Activated naive CD8-positive, alpha-beta T cell treated with anti-CD3 and anti-CD28 coated beads for 36 hours (primary cell): ENCODE measurements at places on chromosomes 12 and 14. TPM values are rescaled to one million over a fixed set of nuclear protein-coding genes. Genes with fewer than 3 reads are reported as not detected.

The TMEM229B gene
- 3.1 TPM for total RNA-seq

The TEX52 gene
- not detected for total RNA-seq

The PLXNC1 gene
- total RNA-seq = 6.0 TPM

The TPH2 gene
- total RNA-seq = not detected

The TESPA1 gene
- total RNA-seq = 92.6 TPM

The OR4E2 gene
- not detected for total RNA-seq

The CD4 gene
- total RNA-seq = 2.5 TPM

The SIX6 gene
- not detected for total RNA-seq

The DDX24 gene
- total RNA-seq = 320 TPM

- no peak for DNase-seq
Observed at GRCh38 chr14:101968186-101968585, 3.8 kb downstream of the DYNC1H1 start.

- DNase-seq = no peak
Observed at GRCh38 chr14:105317546-105317945, 3.0 kb downstream of the PACS2 start.

- no peak for DNase-seq
Observed at GRCh38 chr14:100540926-100541620, 46.1 kb downstream of the BEGAIN start.

GRCh38 chr14:66281036-66281776, 205.0 kb upstream of the CCDC196 start:
- no peak for DNase-seq

DNA sequence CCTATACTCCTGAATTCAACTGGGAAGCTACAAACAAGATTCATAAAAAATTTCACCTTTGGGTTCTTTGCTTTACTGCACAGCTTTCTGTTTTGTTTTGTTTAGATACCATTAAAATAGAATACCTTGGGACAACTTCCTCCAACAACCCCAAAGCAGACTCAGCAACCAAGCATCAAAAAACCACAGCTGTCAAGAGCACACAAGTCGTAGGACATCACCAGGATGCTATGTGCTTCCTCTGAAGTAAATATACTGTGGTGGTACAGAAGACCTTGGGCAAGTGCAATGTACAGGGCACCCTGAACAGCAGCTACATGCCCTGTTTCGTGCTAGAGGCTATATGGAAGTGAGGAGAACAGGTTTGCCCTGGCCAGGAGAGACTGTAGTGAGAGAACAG, 359.3 kb downstream of the BCL11B start:
- no peak for DNase-seq

GRCh38 chr12:46657453-46658411, 168.1 kb downstream of the SLC38A4 start:
- DNase-seq = no peak

GRCh38 chr12:22467190-22467589, 77.2 kb downstream of the C2CD5 start:
- no peak for DNase-seq

DNA sequence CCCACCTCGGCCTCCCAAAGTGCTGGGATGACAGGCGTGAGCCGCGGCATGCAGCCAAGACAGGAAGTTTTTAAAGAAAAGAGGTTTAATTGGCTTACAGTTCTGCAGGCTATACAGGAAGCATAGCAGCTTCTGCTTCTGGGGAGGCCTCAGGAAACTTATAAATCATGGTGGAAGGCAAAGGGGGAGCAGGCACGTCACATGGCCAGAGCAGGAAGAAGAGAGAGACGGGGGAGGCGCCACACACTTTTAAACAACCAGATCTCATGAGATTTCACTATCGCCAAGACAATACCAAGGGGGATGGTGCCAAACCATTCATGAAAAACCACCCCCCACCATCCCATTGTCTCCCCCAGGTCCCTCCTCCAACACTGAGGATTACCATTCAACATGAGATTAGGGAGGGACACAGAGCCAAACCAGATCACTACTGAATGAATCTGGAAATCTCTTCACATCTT, 14.1 kb downstream of the CCDC63 start:
- no peak for DNase-seq

DNA sequence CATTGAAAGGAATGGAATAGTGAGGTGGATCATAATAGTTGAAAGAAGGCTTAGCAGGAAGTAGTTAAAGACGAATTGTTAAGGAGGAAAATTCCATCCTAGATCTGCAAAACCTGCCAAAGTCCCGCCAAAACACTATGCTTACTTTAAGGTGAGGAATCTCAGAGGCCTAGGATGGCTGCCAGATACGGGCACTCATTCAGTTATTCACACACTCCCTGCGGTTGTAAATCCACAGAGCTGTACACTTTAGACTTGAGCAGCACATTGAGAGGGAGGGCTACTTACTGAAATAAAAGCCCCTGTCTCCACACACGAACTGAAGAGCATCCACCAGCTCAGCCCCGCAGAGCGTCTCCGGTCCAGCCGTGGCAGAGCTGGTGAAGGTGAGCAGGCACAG, 5.0 kb downstream of the IGF1 start:
- DNase-seq = no peak

GRCh38 chr14:39555749-39556148, 123.5 kb upstream of the FBXO33 start:
- DNase-seq = no peak

GRCh38 chr12:63942464-63943241, 98.2 kb downstream of the SRGAP1 start:
- DNase-seq = no peak

DNA sequence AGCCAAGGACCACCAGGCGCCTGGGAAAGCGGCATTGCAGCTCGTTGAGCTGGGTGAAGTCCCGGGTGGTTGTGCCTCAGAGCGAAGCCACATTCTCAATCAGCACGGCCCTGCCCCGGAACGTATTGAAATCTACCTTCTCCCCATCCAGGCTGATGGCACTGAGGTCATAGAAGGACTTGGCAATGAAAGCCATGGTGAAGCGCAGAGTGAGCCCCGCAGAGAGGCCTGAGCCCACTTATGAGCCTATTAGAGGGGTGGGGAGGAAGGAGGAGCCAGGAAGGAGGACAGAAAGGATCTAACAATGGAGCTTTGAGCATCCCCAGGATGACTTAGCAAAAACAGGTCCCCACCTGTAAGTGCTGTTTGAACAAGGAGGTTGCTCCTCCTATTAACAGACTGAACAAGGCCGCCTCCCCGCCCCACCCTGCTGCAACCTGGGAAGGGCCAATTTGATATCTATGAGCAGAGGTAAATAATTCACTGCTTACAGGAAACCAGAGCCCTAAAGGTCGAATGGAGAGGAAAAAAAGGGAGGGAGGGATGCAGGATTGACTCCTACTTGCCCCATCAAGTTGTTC, at the start of gene GPX2:
Gene GPX2, minus strand, starts transcription at position 215 of the 581 bp plus-strand sequence. Its CDS starts 19 bp downstream, at position 196.
- no peak for DNase-seq

GRCh38 chr14:68685419-68686204, 107.3 kb downstream of the ZFP36L1 start:
- DNase-seq = peak; percentile 82

- DNase-seq = peak; percentile 26
Observed at GRCh38 chr12:51246254-51246853, 7.7 kb downstream of the DAZAP2 start.

- no peak for DNase-seq
Observed at GRCh38 chr12:72277415-72277814, 5.2 kb downstream of the TRHDE start.

GRCh38 chr14:102784892-102785594, 7.8 kb downstream of the TRAF3 start:
- no peak for DNase-seq

GRCh38 chr14:95502381-95502950, 14.0 kb downstream of the SYNE3 start:
- DNase-seq = no peak

DNA sequence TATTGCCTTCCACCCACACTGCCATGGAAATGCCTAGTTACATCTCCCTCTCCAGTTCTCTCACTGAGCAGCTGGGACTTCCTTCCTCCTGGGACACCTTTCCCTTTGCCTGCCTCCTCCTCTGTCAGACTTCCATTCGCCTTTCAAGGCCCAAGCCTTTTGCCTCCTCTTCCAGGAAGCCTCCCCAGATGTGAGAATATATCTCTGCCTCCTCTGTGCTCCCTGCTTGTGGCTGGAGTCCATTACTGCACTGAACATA, 3.1 kb downstream of the IFI27L2 start:
- DNase-seq = no peak

DNA sequence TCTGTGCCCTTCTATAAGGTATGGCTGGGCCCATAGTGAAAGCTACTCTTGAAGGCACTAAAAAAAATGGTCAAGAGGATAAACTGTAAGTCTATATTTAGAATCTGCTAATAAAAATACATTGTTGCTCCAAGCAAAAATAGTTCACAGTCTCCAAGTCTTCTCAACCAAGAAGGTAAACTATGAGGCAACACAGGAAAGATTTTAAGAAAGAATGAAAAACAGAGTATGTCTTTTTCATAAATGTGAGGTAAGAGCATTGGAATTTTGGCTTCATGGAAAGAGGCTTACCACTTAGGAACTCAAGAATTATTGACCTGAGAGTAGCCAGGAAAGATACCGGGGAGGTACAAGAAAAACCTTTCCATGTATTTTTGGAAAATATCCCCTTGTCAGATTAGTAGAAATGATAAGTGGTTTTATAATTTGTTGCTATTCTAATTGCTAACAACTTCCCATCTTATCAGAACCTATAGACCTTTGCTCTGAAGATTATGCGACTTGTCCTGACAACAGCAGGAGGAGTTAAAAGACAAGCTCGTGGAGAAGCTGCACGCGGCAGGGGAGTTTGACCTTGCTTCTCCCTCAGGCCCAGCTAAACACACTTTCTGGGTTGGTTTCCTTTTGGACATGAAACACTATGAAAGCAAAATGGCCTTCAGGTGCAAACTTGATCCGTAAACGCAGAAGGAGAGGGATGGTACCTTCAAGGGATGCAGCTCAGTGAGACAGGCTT, 238.1 kb downstream of the FOXN3 start:
- DNase-seq = no peak

GRCh38 chr14:35050652-35051051, 4.6 kb downstream of the FAM177A1 start:
- no peak for DNase-seq

- DNase-seq = no peak
Observed at GRCh38 chr12:94614288-94614721, 36.1 kb downstream of the TMCC3 start.
